T-helper 17 cell (primary cell): ENCODE measurements at places on chromosomes 11 and 22. TPM values are rescaled to one million over a fixed set of nuclear protein-coding genes. Genes with fewer than 3 reads are reported as not detected.
A peak's percentile ranks its signal among the peaks of the same experiment; 100 is the strongest.

- no peak for DNase-seq
- H3K27me3 ChIP-seq = no peaks in the 10 kb centered on the region
- peak overlapping the region; percentile 14 for H3K27ac ChIP-seq
- peaks cover 38% of the 10 kb centered on the region for H3K4me1 ChIP-seq
Measured at GRCh38 chr11:106086135-106086534, 8.7 kb downstream of the AASDHPPT start.

ISX gene
- total RNA-seq = not detected

CCDC87 gene
- total RNA-seq = 0.63 TPM

RAB1B gene
- 89.1 TPM for total RNA-seq

DNA sequence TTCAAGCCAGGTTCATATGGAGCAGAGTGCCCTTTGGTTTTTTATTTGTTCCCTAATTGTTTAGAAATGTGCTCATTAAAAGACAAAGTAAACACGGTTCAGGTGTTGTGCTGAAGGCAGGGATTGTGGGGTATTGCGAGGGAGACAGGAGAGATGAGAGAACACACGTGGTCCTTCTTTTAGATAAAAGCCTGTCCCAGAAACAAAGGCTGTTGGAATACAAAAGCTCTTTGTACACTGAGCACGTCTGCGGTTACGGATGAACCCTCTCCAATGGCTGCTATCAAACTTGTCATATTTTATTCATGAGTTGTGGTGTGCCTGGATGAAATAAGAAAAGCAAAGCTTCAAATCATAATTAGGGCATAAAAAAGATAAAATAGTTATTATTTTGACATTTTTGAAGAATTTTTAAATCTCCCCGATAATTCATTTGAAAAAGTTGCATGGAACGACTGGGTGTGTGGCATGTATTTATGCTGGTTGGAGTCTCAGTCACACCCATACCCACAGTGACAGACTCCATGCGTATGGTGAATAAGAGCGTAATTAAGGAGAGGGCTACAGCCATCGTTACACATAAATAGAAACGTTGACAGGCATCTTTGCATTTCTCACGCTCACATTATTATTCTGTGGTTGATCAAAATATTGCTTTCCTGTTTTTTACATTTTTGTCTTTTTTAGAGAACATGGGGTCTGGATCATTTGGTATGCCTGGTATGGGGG is 92.9 kb downstream of the NELL1 start:
- no peaks in the 10 kb centered on the region for H3K27me3 ChIP-seq
- H3K36me3 ChIP-seq = no peaks in the 10 kb centered on the region
- no peaks in the 10 kb centered on the region for H3K4me1 ChIP-seq
- no peak overlapping the region for H3K27ac ChIP-seq
- DNase-seq = no peak

- H3K4me1 ChIP-seq = peaks cover 4% of the 10 kb centered on the region
- DNase-seq = no peak
- no peak overlapping the region for H3K4me3 ChIP-seq
- H3K36me3 ChIP-seq = peaks cover 2% of the 10 kb centered on the region
- H3K27ac ChIP-seq = no peak overlapping the region
Measured at GRCh38 chr11:9077164-9077563, 14.2 kb downstream of the SCUBE2 start.

OR8G1 gene
- total RNA-seq = not detected

GRCh38 chr11:9160166-9160565 is 68.8 kb upstream of the SCUBE2 start:
- H3K4me1 ChIP-seq = peaks cover 8% of the 10 kb centered on the region
- peak overlapping the region; percentile 54 for H3K27ac ChIP-seq
- no peaks in the 10 kb centered on the region for H3K27me3 ChIP-seq
- H3K36me3 ChIP-seq = peaks cover 2% of the 10 kb centered on the region

- no peak overlapping the region for H3K4me3 ChIP-seq
- no peaks in the 10 kb centered on the region for H3K27me3 ChIP-seq
- H3K4me1 ChIP-seq = peaks cover 10% of the 10 kb centered on the region
- H3K36me3 ChIP-seq = no peaks in the 10 kb centered on the region
Measured at GRCh38 chr11:63933459-63933858, 5.3 kb upstream of the NAA40 start.

SNX19 gene
- 67.3 TPM for total RNA-seq

DNA sequence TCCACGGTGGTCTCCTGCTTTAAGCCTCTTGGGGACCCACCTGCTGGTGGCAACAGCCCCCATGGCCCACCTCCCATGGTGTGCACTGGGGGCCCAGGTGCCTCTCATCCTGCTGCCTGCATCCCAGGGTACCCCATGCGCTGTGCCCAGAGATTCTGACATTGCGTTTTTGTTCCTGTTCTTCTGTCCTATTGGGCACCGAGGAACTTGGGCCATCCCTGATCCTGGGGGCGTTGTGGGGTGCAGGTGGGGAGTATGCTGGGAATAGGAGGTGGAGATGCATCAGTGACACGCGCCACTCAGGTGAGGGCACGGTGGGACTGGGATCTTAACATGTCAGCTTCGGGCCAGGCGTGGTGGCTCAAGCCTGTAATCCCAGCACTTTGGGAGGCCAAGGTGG is 12.4 kb upstream of the NAP1L4 start:
- no peak overlapping the region for H3K27ac ChIP-seq
- H3K4me1 ChIP-seq = peaks cover 10% of the 10 kb centered on the region
- no peak overlapping the region for H3K4me3 ChIP-seq
- H3K27me3 ChIP-seq = no peaks in the 10 kb centered on the region
- H3K36me3 ChIP-seq = peaks cover 13% of the 10 kb centered on the region

DNA sequence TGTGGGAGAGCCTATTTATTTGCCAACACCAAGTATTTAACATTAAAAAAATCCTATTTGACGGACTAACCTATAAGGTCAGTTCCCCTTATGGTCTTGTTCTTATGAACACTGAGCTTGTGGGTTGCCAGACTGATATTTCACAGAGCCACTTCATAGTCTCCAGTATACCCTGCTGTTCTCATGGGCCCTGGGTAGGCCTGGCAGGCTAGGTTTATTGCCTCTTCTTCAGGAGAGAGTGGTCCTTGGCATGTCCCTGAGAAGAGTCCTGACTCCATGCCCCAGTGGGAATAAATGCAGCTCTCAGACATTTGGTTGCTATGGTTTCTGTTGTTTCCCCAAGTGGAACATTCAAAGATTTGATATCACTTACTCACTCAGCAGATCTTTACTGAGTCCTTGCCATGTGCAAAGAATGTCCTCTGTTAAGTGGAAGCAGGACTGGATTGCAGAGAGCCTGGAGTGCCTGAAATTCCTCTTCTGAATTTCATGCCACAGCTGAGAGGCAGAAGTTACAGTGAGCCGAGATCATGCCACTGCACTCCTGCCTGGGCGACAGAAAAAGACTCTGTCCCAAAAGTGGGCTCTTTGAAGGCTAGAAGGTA is 15.7 kb downstream of the SLC5A1 start:
- no peaks in the 10 kb centered on the region for H3K4me1 ChIP-seq
- H3K27ac ChIP-seq = no peak overlapping the region
- no peak overlapping the region for H3K4me3 ChIP-seq
- H3K36me3 ChIP-seq = no peaks in the 10 kb centered on the region
- H3K27me3 ChIP-seq = peaks cover 58% of the 10 kb centered on the region
- DNase-seq = no peak

- DNase-seq = no peak
- no peak overlapping the region for H3K4me3 ChIP-seq
- H3K27ac ChIP-seq = no peak overlapping the region
Measured at GRCh38 chr22:29055192-29055830, 6.3 kb downstream of the C22orf31 start.

TAGLN gene
- 8.7 TPM for total RNA-seq

DDIAS gene
- total RNA-seq = 0.47 TPM

- H3K27ac ChIP-seq = peak overlapping the region; percentile 56
- peak overlapping the region; percentile 31 for H3K4me3 ChIP-seq
- H3K36me3 ChIP-seq = peaks cover 3% of the 10 kb centered on the region
- no peak for DNase-seq
Measured at GRCh38 chr11:31824332-31824878, 13.3 kb upstream of the PAX6 start.

SLC25A1 gene
- 21.3 TPM for total RNA-seq

GRCh38 chr11:83695046-83695445 is 408.9 kb upstream of the CCDC90B start:
- H3K27me3 ChIP-seq = peaks cover 6% of the 10 kb centered on the region
- H3K4me3 ChIP-seq = no peak overlapping the region
- H3K27ac ChIP-seq = no peak overlapping the region

DNA sequence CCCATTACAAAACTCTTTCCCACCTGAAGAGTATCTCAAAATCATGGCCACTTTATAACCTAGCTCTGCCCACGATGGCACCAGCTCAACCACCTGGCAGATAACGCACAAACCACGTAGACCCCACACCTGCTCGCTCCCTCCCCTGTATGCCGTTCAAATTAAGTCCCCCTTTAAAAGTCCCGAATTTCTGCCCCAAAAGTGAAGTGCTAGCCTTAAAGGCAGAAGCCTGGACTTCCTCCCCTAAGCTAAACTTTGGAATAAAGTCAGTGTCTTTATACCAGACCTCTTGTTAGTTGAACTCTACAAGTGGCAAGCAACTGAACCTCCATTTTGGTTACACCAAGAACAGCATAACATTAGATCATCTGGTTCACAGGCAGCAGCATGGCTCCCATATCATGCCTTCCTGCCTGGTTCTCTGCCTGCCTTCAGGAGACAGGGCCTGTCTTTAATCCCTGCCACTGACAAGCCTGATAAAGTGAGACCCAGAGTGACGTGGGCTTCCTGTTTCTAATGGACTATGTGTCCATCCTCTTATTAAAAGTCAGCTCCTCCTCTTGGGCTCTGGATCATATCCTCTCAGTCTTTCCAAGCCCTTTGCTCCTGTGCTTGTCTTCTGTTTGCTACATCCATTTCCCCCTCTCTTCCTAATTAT is 32.6 kb upstream of the NNMT start:
- H3K27me3 ChIP-seq = peaks cover 16% of the 10 kb centered on the region
- no peak overlapping the region for H3K27ac ChIP-seq
- no peak overlapping the region for H3K4me3 ChIP-seq
- peaks cover 6% of the 10 kb centered on the region for H3K4me1 ChIP-seq
- no peak for DNase-seq
- H3K36me3 ChIP-seq = no peaks in the 10 kb centered on the region

DNA sequence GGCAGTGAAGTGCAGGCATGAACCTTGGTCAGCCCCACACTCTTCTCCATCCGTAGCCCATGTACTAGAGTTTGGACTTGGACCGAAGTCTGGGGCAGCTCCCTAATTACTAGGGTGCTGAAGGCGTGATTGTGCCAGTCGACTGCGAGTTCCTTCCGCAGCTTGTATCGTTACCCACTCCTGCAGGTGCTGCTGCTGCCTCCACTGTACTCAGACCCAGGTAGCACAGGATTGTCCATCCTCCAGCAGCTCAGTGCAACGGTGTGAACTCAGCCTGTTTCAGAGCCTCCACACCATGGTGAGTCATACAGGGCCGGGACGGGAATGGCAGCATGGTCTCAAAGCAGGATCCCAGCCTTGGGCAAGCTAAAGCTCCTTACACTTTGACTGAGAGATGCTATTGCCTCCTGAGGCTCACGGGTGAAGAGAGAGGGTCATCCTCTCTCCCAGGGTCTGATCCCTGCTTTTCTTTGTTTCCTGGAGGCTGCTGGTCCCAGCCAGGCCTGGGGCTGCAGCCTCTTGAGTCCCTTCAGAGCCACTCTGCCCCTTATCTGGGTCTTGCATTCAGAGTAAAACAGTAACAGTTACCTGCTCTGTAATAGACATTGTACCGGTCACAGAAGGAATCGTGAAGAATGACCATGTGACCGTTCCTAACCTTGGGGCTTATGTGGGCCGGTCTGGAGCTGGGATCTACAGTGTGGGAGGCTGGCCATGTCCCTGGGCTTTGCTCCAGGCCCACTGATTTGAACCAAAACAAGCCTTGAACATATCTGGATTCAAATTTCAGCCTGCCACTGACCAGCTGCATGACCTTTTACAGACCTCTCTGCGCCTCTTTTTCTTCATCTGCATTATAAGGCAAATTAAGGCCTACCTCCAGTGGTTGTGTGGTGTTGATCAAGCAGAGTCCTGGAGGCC is 1.7 kb downstream of the TKFC start:
- no peak for DNase-seq
- H3K27me3 ChIP-seq = no peaks in the 10 kb centered on the region
- peaks cover 36% of the 10 kb centered on the region for H3K4me1 ChIP-seq
